ENCODE measurements at places on chromosomes 1 and 21. TPM values are rescaled to one million over a fixed set of nuclear protein-coding genes. Genes with fewer than 3 reads are reported as not detected.

LCE2A gene
- not detected for total RNA-seq

PRAMEF27 gene
- total RNA-seq: not detected

RNF19B gene
- 137 TPM for total RNA-seq

PSEN2 gene
- total RNA-seq: 14.7 TPM

ABL2 gene
- total RNA-seq: 12.6 TPM

PRAMEF5 gene
- total RNA-seq: not detected

CYP4B1 gene
- 0.10 TPM for total RNA-seq

ERG gene
- total RNA-seq: not detected

SPRR4 gene
- total RNA-seq: not detected

APOBEC4 gene
- total RNA-seq: not detected

JAM2 gene
- total RNA-seq: 0.49 TPM

ZBTB8A gene
- 0.10 TPM for total RNA-seq

ADAMTS5 gene
- not detected for total RNA-seq

KPRP gene
- not detected for total RNA-seq

MFSD2A gene
- 6.0 TPM for total RNA-seq

WNT3A gene
- not detected for total RNA-seq

ITLN2 gene
- total RNA-seq: not detected

STUM gene
- not detected for total RNA-seq

FMO1 gene
- not detected for total RNA-seq

TM2D1 gene
- total RNA-seq: 39.6 TPM

GPR89A gene
- 38.9 TPM for total RNA-seq

TMPRSS3 gene
- total RNA-seq: 5.8 TPM

BGLAP gene
- 1.9 TPM for total RNA-seq

S100A16 gene
- not detected for total RNA-seq

NUF2 gene
- total RNA-seq: 39.2 TPM

All from T-helper 1 cell treated with Interleukin-12 subunit alpha and Interleukin-12 subunit beta and Interleukin-4 antibody, amounts not matched to agents 30 ng/mL and 1 ng/mL, for 36 hours (primary cell).